ENCODE measurements at places on chromosomes 3 and 15. TPM values are rescaled to one million over a fixed set of nuclear protein-coding genes. Genes with fewer than 3 reads are reported as not detected.

Gene CHMP2B
- 29.4 TPM for total RNA-seq

- DNase-seq = no peak
- H3K27me3 ChIP-seq = no peaks in the 10 kb centered on the region
- H3K36me3 ChIP-seq = no peaks in the 10 kb centered on the region
- H3K27ac ChIP-seq = no peak overlapping the region
- no peak overlapping the region for H3K4me3 ChIP-seq
- no peaks in the 10 kb centered on the region for H3K4me1 ChIP-seq
Measured at GRCh38 chr15:53918180-53919079, 59.8 kb upstream of the UNC13C start.

DNA sequence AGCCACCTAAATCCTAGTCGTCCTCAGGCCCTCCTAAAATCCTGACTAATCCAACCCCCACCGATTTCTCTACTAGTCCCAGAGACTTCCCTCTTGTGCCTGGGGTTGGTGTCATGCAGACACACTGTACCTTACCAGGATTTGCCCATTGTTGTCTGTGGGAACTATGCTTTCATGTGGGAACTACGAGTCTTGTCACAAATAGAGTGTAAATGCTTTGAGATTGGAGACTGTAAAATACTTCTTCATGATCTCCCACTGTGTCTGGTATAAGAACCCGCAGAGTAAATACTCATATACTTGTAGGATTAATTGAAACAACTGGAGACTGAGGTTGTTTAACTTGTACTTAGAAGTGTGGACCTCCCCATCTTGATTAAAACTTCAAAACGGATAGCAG, 11.2 kb downstream of the B3GNT5 start:
- H3K4me1 ChIP-seq = no peaks in the 10 kb centered on the region
- H3K27me3 ChIP-seq = no peaks in the 10 kb centered on the region
- H3K36me3 ChIP-seq = peaks cover under 1% of the 10 kb centered on the region
- no peak for DNase-seq
- H3K27ac ChIP-seq = peak overlapping the region; percentile 67

GRCh38 chr15:69653306-69653705, 200.7 kb downstream of the RPLP1 start:
- no peaks in the 10 kb centered on the region for H3K27me3 ChIP-seq
- H3K27ac ChIP-seq = no peak overlapping the region
- no peaks in the 10 kb centered on the region for H3K36me3 ChIP-seq
- peaks cover 9% of the 10 kb centered on the region for H3K4me1 ChIP-seq
- DNase-seq = no peak
- H3K4me3 ChIP-seq = no peak overlapping the region

GRCh38 chr3:26029321-26029720, 239.4 kb downstream of the OXSM start:
- H3K4me1 ChIP-seq = no peaks in the 10 kb centered on the region
- H3K36me3 ChIP-seq = no peaks in the 10 kb centered on the region
- no peak overlapping the region for H3K4me3 ChIP-seq
- no peak for DNase-seq

All from tibial nerve (tissue), 4 donors.